Stimulated activated CD8-positive, alpha-beta memory T cell treated with anti-CD3 and anti-CD28 coated beads, Interleukin-7, amount 100 ng/mL, for 48 hours (primary cell): ENCODE measurements at places on chromosomes 1 and 21.

DNA sequence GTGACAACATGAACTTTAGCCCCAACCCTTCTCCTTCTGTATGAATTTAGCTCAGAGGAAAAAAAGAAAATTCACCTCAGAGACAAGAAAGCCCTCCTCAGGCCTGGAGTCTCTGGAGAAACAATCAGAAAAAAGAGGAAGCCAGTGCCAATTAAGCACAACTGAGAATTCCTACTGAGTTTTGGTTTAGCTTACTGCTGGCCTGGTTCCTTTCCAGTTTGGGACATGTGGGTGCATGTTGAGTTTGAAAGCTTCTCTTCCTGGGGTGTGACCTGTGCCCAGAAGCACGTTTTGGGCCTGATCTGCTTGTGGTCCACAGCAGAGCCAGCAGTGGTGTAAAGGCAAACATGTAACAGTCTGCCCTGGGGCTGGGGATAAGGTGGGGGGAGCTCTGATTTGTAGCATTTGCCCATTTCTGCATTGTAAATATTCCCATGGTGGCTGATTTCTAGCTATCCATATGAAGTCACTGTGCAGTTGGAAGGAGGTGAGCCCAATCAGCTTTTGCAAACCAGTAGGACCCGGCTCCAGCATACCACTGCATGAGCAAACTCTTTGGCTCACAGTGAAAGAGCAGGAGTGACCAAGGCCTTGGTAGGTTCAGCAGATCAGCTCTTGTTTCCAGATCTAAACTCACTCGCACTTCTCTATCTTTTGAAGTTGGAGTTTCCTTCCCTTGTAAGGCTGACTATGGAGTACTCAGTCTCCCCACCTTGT, 4.7 kb upstream of the THEM5 start:
- DNase-seq, result no peak

GRCh38 chr1:53526451-53527101, 67.4 kb downstream of the DMRTB1 start:
- no peak for DNase-seq

GRCh38 chr1:90135286-90135685, 140.4 kb downstream of the ZNF326 start:
- no peak for DNase-seq

- DNase-seq, result no peak
Observed at GRCh38 chr21:32603131-32603530, 9.0 kb downstream of the CFAP298 start.

DNA sequence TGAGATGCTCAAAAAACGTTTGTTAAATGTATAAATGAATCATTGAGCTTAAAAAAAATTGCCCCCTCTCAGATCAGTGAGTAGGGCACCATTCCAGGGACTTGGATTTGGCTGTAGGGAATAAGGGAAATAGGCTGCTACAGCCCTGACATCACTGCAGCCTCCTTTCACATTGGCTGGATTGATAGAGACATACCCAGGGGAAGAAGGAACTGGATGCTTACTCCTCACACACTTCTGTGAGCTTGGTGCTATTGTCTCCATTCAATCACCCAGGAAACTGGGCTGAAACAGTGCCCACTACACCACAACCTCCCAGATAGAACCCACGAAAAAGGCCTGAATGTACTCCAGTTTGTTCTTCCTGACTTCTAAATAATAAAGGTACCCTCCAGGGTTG, 87.2 kb downstream of the TGFBR3 start:
- DNase-seq, result no peak

- DNase-seq, result no peak
Observed at GRCh38 chr1:159275891-159276290, 26.2 kb upstream of the FCER1A start.

DNA sequence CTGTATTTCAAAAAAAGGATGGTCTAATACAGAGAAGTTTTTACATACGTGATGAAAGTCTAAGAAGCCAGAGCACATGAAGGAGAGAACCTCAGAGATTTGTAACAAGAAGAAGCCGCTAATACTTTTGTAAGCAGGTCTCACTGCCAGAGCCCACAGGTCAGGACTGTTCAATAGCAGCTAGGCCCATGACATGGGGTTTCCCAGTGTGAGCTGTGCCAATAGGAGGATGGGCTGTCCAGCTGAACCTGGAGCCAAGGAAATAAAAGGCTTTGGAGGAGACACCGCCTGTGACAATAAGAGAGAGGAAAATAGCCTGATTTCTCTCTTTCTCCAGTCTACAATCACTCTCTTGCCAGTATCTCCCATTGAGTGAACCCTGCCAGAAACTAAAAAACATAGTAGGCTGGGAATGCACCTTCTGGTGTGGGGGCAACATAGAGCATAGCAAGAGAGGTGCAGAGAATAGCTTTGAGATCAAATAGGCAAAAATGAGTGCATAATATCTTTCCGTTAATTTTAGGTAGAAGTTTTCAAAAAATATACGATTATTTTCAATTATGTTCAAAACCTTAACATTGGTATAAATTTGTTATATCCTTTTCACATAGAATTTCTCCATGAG, 360.3 kb downstream of the NEGR1 start:
- DNase-seq, result no peak
